NCI-H524 (cell line): ENCODE measurements at places on chromosomes 5 and 9.

GRCh38 chr5:181182651-181183050 is 22.3 kb downstream of the TRIM7 start:
- DNase-seq = no peak

- no peak for DNase-seq
Observed at GRCh38 chr5:142621227-142621626, 64.7 kb downstream of the FGF1 start.

GRCh38 chr9:93077811-93078210 is 18.2 kb upstream of the CARD19 start:
- no peak for DNase-seq

GRCh38 chr5:102154291-102154690 is 141.8 kb downstream of the SLCO4C1 start:
- DNase-seq = no peak

- no peak for DNase-seq
Observed at GRCh38 chr9:136529516-136530460, 16.1 kb downstream of the NOTCH1 start.

- no peak for DNase-seq
Observed at GRCh38 chr5:83516377-83516776, 44.8 kb downstream of the VCAN start.

GRCh38 chr5:87188391-87188790 is 79.3 kb upstream of the RASA1 start:
- DNase-seq = no peak

DNA sequence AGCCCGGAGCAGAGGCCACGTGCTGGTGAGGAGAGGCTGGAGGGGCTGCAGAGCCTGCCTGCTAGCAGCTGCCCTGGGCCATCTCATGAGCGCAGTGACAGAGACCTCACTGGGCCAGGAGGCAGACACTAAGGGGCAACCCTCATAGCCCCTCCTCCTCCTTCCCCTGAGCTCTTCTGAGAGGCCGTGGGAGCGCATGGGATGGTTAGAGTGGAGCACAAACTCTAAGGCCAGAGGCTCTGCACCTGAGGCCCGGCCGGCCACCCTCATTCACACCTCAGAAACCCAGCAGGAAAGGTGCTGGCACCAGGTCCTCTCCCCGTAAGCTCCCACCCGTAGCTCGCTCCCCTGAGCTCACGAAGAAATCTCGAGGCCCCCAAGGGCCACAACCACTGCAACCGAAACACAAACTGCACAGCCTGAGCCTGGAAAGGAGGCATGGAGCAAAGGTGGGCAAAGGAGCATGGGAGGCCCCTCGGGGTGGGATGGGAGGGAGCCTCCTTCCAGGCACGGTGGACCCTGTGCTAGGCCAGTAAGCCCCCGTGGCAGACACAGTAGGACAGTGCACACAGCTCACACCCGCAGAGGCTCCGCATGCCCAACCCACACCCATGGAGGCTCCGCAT is 17.7 kb downstream of the CAMSAP1 start:
- no peak for DNase-seq

- DNase-seq = no peak
Observed at GRCh38 chr5:145509336-145510136, 325.6 kb downstream of the PRELID2 start.

DNA sequence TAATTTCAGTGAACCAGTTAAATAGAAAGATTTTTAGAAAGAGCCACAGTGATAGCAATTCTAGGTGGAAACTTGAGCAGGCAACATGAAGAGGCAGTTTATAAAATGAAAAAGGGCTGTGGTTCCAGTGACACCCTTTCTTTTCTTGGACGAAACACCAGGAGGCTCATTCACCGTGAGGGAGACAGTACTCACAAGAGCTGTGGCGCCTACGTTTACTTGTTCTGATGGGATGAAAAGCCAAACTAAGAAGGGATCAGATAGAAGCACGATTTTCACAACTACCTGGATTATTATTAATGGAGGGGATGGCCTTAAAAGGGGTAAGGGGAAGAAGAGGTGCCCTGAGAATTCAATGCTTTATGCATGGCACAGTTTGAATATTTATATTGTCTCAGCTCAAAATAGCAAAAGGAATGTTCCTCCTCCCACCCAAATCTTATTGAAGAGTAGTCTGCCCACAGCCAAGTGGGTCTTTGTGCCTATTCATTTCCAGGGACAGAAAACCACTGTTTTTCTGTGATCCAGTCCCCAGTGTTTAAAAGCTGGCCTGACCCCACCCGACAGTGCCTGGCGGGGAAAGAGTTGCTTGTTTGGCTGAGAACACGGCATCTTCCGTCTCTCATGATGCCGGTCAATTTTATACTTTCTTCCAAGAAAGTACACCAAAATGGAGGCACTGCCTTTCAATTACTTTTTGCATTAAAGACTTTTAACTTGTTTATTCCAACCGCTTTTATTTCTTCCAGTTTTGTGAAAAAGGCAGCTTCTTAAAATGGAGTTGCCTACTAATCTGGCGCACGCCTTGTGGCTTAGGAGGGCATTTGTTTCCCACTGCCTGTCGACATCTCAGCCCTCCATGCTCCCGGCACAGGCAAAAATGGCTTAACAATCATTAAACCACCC is 51.9 kb downstream of the HABP4 start:
- no peak for DNase-seq

GRCh38 chr9:109681301-109681700 is 98.7 kb upstream of the PALM2AKAP2 start:
- no peak for DNase-seq

DNA sequence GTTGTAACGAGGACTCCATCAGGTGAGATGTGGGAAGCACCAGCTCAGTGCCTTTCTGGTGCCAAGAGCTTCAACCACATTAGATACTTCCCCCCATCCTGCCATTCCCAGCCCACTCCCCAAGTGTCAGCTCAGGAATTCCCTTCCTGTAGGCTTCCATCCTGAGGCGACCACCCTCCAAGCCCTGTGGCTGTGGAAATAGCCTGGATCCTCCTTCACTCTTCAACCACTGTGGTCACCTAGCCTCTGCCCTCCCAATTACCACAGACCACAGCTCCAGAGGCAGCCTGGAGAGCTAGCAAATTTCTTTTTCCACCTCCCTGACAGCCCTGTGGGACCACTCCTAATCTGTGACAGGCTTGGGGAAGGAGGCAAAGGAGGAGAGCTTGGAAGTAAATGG is 219.8 kb upstream of the MAP3K1 start:
- no peak for DNase-seq

DNA sequence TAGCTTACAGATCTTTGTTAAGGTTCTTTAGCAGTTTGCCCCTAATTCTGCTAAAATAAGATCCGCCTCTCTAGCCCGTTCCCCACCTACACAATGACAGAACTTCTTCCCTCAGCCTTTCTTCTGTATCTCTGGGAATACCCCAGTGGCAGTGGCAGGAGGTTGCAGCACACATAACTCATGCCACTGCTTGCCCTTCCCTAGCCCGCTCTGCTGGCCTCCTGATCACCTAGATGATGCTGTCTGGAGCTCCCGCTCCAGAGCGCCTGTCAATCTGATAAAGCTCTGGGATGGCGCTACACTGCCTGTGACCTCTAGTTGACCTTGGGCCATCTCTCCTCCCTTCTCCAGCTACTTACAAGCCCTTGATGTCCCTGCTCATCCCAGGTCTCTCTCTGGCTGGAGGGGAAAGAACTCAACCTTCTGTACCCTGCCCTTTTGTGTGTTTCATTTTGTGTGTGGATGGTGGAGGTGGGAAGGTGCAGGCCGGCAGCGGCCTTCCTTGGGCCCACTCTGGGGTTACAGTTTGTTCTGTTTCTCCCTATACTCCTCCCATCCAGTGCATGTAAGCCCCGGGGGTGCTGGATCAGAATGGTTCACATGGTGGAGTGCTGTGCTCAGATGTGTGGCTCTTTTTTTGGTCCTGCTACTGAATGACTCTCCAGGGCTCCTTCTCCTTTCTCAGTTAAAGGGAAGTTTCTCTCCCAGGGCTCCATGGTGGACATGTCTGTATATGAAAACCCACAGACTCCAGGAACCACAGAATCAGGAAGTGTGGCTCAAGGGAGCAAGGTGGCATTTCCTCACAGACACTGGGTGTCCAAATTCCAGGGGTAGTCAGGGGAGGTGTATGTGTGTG is 29.1 kb downstream of the MTX3 start:
- DNase-seq = no peak

DNA sequence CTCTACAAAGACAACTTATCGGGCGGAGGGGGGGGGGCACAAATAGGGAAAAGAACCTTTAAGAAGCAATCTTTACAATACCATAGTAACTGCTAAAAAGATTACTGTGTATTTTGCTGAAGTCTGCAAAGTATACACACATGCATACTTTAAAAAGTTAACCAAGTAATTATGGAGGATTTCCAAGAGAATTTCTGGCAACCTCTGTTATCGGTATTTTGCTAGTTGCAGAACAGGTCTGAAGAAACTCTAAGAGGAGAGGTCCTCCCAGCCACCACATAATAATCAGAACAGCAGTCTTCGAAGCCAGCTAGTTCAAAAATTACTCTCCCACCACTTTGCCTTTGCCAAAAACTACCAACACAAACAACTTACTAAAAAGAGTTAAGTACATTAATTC is 56.1 kb downstream of the UBAP2 start:
- DNase-seq = no peak

- DNase-seq = no peak
Observed at GRCh38 chr5:135249658-135250057, 149.4 kb downstream of the MACROH2A1 start.

DNA sequence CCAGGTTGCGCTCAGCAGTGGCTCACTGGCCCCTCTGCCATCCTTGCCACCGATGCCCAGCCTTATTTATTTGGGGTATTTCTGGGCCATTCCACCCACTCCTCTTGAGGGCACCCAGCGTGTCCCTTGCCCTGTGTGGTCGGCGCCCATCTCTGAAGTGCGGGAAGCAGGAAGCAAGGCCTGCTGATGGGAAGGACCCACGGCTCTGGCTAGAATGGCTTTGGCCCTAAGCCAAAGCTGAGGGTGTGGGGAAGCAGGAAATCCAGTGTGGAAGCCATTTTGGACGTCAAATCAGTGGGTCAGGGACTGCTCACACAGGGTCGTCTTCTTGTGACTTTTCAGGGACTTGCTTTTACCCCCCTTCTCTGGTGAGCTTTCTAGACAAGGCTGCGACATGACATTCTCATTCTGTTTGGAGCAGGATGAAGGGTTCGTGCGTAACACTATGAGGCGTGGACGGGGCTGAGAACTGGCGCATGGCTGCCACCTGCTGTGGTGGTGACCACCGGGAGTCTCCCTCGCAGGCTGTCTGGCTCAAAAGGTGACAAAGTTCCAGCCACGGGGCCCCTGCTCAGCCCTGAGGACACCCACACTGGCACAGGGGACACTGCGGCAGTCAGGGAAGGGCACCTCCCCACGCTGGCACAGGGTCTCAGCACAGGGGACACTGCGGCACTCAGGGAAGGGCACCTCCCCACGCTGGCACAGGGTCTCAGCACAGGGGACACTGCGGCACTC is 50.7 kb upstream of the NKD2 start:
- no peak for DNase-seq

- peak; percentile 81 for DNase-seq
Observed at GRCh38 chr5:139633295-139634027, 14.7 kb upstream of the CXXC5 start.

GRCh38 chr5:78699552-78700153 is 51.1 kb upstream of the LHFPL2 start:
- no peak for DNase-seq

GRCh38 chr5:109318455-109319108 is 91.2 kb downstream of the PJA2 start:
- DNase-seq = no peak

DNA sequence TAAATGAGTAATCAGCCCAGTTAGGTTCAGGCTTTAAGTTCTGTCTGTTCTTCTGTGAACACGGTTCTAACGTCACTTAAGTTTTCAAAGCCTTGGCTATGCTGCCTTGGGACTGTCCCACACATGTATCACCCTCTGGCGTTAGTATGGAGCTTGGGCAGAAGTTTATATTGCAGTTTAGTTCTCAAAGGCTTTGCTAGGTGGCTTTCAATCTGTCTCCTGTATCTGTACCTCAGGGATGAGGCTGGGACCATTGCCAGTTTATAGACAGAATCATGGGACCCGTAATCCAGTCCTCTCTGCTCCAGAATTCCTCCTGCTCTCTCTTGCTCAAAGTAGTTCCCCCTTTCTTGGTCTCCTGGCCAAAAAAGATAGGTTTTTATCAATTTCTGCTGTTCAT is 12.1 kb downstream of the C9orf40 start:
- no peak for DNase-seq

- DNase-seq = no peak
Observed at GRCh38 chr5:180173875-180174586, 35.0 kb downstream of the RASGEF1C start.

GRCh38 chr9:98929071-98929470 is 14.6 kb upstream of the COL15A1 start:
- DNase-seq = no peak

- no peak for DNase-seq
Observed at GRCh38 chr5:52802272-52802973, 14.7 kb downstream of the ITGA1 start.

- DNase-seq = no peak
Observed at GRCh38 chr9:127683723-127684122, 23.1 kb upstream of the CFAP157 start.
